Esophagus squamous epithelium (tissue), 5 donors: ENCODE measurements at places on chromosomes 4 and X.

- no peak for DNase-seq
Observed at GRCh38 chrX:63436865-63437264, 85.7 kb upstream of the SPIN4 start.

DNA sequence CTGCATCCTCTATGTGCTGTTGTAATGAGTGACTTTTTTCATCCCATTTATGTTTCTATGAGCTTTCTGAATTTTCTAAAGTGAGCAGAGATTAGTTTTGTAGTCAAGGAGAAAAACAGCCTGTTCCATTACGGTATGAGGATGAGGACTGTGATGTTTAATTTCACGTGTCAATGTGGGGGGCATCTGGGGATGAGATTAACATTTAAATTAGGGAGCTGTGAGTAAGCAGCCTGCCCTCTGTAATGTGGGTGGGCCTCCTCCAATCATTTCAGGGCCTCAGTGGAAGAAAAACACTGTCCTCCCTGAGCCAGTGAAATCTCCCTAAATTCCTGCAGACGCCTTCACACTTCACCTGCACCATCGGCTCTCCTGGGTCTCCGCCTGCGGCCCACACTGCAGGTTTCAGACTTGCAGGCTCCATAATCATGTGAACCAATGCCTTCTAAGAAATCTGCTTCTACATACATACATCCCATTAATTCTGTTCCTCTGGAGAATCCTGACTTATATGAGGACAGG is 121.7 kb downstream of the AFAP1 start:
- no peak for DNase-seq

DNA sequence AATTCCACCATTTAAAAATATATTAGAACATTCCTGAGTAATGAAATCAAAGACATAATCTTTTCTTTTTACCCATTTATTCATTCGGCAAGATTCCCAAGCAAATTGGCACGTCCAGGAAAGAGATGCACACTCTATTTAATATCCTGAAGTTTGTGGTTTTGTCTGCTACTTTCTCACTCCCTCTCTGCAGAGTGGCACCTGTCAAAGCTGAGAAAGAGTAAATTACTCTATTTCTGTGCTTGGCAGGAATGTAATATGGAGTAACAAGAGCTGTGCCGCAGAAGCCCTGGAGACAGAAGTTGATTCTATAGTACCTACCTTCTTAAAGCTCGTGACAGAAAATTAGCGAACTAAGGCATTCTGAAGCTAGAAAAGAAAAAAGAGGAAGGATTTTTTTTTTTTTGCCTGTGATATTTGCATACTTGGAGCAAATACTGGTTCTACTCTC is 5.5 kb downstream of the GSTCD start:
- DNase-seq, result no peak

- DNase-seq, result no peak
Observed at GRCh38 chr4:135316266-135316779, 1114.7 kb upstream of the PABPC4L start.

DNA sequence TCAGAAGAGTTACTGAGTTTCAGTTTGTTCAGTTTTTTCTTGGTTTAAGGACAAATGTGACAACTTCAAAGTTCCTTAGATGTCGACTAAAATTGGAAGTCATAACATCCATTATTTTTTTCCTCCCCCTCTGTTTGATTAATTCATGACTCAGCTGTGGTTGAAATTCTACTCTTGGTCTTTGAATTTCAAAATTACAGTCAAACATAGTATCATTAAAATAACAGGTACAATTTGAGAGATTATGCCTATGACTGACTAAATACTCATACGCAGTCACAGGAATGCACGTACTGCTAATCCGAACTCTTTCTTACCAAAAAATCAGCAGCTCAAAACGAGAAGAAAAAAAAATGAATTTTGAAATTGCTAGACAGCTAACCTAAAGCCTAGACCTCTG is 1434.8 kb downstream of the RAPGEF2 start:
- no peak for DNase-seq

GRCh38 chr4:123785538-123785937 is 388.9 kb downstream of the SPRY1 start:
- no peak for DNase-seq

- no peak for DNase-seq
Observed at GRCh38 chrX:19389227-19389845, 45.6 kb downstream of the PDHA1 start.

DNA sequence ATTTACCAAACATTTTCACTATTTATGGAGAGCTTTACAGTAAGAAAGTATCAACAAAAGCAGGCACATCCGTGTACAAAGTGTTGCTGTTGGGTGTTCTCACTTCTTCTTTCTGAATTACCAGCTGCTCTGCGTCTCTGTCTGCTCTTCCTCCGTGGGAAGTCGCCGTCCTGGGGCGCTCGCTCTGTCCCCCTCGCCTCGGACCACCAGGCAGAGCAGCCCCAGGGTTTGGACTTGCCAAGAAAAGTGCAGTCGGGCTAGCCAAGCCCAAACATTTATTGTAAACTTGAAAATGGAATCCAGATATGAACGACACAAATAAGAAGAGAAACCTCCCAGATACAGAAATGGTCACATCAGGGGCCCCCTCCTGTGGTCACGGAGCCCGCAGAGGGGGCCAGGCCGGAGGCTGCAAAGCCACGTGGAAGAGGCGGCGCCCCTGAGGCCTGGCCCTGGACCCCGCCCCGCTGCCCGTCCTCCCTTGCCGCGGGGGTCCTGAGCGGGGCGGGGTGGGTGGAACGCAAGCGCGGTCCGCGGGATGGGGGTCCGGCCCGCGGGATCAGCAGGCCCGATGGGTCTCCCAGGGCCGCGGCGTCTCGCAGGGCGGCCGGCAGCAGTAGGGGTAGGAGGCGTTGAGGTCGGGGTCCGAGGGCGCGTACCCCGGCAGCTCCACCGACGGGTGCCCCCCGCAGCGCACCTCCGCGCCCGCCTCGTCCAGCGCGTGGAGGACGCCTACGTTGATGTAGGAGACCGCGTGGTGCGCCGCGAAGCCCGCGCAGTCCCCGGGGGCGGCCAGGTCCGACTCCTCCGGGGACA is 1.5 kb downstream of the TMEM271 start:
- DNase-seq, result no peak

DNA sequence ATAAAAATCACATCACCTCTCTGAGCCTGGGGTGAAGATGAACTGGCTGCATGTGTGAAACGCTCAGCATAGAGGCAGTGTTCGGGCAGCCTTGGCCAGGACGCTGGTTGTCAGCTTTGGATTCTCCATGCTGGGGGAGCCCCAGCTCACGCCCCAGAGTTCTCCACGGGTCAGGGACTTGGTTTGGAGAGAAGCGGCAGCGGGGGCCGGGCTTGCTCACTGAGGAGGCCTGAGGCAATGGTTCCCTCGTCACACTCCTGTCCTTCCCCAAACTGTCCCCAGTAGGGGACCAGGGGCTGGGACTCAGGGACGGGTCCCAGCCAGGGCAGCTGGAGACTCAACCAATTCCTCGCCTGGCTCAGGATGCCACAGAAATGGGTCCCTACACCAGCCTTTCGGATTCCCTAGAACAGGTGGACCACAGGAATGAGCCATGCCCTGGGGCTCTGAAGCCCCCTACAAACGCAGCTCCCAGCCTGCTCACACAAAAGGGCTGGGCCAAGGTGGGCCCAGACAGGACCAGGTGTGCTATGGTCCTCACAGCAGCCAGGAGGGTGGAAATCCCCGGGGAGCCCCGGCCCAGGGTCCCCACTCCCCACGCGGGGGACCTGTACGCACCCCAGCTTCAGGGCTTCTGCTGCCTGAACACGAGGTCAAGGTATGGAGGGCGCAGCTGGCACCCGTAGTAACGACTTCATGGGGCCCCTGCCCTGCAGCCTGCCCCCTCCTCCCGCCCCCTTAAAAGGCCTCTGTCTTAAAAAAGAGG is 1.4 kb downstream of the MXD4 start:
- DNase-seq, result no peak
